ENCODE measurements at places on chromosomes 6 and 20.

DNA sequence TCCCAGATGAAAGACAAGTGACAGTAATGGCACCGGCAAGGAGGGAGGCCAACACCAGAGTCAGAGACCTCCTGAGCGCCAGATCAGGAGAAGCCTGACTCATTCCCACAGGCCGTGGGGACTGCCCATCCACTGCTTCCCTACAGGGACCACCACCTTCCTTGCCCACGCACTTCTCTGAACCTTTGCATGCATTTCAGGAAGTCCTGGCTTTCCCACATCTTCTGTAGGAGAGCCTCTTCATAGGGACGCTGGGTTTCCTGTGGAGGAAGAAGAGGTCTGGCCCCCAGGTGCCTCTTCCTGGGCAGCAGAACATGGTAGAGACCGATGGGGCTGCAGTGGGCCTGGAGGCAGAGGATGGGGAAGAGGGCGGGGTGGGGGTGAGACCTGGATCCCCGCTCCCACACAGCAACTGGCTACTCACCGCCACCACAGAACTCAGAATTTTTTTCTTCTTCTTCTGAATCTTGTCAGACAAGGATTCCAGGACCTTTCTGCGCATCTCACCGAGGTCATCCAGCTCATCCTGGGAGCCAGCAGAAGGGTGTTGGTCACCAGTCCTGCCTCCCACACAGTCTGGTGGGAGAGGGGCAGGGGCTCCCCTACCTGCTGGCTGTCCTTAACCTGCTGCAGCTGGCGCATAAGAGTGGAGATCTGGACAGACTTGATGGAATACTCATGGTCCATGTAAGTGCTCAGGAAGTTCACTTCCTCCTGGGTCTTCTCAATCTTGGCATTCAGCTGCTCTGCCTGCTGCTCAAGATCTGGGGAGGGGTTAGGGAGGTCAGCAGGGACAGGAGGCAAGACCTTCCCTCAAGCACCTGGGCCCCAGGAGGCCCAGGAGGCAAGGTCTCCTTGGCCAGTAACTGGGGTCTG, 13.7 kb downstream of the C20orf96 start:
- no peak for DNase-seq

- DNase-seq, result no peak
Measured at GRCh38 chr6:41457303-41457670, 88.9 kb upstream of the FOXP4 start.

DNA sequence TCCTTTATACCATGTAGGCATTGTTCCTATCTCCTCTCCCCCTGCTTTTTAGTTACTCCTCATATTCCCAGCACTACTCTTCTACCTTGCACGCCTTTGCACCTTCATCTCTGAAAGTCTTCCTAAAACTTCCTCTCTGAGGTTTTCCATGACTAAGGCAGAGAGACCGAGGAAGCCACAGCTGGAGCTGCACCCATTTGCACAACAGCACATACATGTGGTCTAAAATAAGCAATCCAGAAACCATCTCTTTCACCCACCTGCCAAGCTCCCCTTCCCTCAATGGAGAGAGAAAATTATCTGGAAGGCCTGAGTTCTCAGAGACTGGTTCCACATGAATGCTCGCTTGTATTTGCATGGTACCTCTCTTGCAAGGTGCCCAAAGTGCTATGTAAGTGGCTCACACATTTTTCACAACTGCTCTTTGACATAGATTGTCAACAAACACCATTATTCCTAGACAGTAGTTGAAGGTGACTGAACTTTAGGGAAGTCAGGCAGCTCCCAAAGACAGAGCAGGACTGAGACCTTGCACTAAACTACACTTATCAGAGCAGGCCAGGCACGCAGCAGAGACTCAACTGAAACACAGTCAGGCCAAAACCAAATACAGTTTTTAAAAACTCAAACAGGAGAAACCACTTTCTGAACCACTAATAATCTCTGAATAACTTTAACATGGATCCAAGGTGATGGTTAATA, 313.2 kb downstream of the TFAP2A start:
- DNase-seq, result no peak

GRCh38 chr6:11098004-11098403, 4.4 kb downstream of the SMIM13 start:
- DNase-seq, result no peak

DNA sequence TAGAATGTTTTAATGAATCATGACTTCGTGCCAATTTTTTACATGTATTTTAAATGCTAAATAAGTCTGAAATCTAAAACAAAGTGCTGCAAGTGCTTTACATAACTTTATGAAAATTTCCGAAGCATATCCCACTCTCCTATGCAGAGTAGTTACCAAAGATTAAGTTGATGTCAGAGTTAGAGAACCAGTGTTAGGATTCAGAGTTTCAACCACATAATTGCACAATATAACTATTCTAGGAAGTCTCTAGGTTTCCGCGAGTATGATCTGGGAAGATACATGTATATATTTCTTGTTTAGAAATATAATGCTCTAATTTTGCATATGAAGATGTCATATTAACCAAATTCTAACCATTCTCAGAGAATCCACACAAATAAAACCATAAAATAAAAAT, 74.8 kb downstream of the ASCC3 start:
- no peak for DNase-seq

GRCh38 chr6:20916086-20916485, 381.8 kb downstream of the CDKAL1 start:
- no peak for DNase-seq

GRCh38 chr6:110542311-110543024, 66.1 kb upstream of the SLC22A16 start:
- DNase-seq, result no peak

GRCh38 chr6:3455147-3455568, 1.7 kb downstream of the SLC22A23 start:
- DNase-seq, result peak; percentile 54

DNA sequence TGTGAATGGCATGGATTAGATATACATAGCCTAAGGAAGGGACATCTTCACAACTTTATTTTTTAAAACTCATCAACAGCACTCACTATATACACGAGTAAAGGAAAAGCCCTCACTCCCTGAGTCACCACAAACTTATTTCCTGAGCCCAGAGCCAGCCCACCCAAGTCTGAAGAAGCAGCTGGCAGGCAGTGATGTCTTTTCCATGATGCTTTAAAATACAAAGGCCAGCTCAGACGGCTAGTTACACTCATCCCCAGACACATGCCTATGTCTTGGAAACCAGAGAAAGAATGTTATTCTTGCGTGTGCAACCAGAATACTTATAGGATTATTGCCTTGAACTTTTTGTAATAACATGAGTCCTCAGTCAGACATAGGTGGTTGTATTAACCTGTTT, 114.4 kb downstream of the ADGRG6 start:
- peak; percentile 15 for DNase-seq

DNA sequence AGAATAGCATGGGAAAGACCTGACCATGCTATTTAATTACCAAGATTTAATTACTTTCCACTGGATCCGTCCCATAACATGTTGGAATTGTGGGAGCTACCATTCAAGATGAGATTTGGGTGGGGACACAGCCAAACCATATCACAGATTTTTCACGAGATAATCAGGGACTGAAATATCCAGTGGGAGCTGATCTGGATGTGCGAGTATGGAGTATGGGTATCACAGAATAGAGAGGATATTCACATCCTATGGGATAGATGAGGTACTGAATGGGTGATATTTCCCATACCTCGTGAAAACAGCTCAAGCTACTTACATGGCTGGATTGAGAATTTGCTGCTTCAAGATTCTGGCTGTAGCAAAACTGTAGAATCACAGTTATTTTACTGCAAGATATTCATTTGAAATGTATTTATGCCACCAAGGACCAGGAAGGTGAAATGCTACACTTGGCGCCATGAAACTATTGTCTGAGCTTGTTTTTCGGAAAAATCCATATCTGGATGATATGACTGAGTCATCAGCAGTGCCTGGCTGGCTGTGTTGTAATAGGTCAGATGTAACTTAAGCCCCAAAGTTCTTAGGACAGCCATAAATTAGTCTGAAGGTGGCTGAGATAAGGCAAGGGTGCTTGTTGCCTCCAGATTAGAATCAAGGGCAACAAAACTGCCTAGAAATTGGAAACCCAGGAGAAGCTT, 29.8 kb downstream of the KCNS1 start:
- no peak for DNase-seq

- DNase-seq, result peak; percentile 15
Measured at GRCh38 chr6:16483315-16483875, 245.0 kb downstream of the GMPR start.

GRCh38 chr20:20752712-20753111, 40.3 kb upstream of the RALGAPA2 start:
- DNase-seq, result no peak

DNA sequence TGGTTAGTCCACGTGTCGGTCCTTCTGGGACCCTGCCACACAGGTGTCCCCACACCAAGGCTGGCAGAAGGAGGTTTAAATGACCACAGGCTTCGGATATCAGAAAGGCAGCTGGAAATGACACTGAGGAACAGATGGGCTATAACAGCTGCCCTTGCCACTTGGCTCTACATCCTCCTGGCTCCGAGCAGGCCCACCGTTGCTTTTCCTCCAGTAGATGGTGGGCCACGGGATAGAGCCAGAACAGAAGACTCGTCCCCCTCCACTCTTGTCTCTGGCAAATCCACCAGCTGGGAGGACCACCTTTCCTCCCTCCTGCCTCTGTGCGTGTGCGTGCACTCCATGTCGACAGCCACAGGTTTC, 17.6 kb downstream of the WRNIP1 start:
- no peak for DNase-seq

GRCh38 chr6:5199702-5200101, 61.0 kb downstream of the LYRM4 start:
- no peak for DNase-seq

DNA sequence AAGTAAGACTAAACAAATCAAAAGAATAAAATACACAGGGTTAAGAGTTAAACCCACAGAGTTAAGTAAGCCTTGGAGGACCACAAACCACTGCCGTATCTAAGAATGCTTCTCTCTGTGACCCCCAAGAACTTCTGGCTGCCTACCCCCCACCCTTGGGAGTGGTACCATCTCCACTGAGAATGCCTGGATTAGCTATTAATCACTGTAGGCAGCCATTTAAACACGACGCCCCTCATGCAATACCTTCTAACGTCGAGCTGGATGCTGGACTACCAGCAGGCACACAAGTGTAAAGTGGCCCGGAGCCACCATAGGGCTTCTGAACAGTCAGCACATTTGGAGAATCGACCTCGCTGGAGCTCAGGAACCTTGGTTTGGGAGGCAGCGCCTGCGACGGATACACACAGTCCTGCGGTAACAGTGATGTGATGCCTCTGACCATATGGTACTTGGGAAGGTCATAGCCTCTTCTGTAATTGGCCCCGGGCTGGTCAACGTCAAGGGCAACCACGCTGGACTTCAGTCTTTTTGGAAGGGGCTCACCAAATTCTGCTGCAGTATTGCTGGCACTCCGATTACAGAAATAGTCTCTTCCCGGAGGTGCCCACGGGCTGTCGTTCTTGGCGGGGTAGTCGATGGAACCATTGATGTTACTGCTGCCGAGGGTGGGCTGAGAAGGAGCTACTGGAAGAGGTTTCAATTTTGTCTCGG, 18.0 kb downstream of the ZNF217 start:
- DNase-seq, result no peak

DNA sequence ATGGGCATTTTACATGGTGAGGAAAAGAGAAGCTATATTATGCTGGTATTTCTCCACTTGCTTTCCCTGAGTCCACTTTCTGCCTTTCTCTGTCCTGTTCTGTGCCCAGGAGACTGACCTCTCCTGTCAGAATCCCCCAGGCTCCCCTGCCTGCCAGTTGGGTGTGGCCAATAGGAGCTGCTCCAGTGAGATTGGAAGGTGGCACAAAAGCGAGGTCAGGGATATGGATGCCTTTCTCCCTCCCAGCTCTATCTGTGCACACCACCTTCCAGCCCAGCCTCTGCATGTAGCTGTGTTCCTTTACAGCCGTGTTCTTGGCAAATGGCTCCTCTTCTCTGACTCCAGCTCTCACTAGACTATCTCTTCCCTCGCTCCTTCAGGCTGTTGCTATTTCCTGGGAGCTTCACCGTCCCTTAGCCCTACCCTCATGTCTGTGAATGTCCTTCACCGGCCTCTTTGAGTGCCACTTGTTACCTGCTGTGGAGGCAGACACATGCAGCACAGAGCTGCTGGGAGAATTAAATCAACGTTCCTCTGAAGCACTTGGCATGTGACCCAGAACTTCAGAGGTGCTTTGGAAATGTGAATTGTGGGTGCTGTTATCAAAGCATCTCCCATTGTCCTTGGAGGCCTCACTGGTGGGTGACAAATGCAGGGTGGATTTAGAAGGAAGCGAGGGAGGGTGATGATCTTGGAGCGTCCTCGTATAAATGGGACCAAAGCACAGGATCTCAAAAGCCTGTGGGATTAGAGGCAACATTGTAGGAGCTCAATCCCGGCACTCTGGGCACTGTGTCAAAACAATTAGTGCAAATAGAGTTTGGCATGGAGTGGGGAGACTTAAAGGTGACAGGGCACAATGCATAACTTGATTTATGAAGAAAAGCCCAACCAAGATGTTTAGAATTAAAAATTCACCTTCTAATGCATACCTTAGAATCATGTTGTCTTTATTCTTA, 28.9 kb upstream of the RALGAPA2 start:
- DNase-seq, result no peak

GRCh38 chr20:60144974-60145527, 186.8 kb downstream of the CDH26 start:
- DNase-seq, result no peak
